Progenitor cell of endocrine pancreas (in vitro differentiated cells): ENCODE measurements at places on chromosomes 16 and 17.

DNA sequence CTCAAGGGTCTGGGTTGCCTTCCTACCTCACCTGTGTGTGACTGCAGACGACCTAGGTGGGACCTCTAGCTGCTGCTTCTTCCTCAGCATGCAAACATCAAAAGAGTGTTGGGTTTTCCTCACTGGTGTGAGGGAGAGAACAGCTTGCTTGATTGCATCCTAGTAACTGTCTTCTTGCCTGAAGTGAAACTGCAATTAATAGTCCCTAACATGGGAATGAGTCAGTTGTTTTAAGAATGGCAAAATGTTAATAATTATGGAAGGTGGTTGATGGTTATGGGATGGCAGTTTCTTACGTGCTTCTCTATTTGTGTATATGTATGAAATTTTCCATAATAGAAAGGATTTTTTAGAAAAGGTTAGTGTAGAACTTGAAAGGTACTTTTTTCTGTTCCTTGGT lies 5.9 kb downstream of the POLR2C start:
- no peak for DNase-seq

- no peak for DNase-seq
These were observed 216.1 kb downstream of the SLC39A11 start for GRCh38 chr17:72876413-72876812.

GRCh38 chr16:19542138-19542821 lies 13.2 kb upstream of the VPS35L start:
- no peak for DNase-seq

DNA sequence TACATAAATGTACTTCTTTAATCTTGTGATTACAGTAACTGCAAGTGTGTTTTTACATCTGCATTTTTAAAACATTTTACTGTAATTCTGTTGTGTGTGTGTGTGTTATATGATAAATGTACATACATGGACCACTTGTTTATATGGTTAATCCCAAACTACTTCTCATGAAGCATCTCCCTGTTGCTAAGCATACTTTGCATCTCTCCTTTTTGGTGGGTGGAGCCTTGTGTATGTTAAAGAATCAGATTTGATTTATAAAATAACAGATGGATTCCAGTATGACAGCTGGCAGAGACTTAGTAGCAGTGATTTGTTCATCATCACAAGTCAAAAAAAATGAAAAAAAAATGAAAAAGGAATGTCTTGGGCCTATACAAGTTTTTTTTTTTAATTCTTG lies 56.0 kb upstream of the RHBDL3 start:
- no peak for DNase-seq

DNA sequence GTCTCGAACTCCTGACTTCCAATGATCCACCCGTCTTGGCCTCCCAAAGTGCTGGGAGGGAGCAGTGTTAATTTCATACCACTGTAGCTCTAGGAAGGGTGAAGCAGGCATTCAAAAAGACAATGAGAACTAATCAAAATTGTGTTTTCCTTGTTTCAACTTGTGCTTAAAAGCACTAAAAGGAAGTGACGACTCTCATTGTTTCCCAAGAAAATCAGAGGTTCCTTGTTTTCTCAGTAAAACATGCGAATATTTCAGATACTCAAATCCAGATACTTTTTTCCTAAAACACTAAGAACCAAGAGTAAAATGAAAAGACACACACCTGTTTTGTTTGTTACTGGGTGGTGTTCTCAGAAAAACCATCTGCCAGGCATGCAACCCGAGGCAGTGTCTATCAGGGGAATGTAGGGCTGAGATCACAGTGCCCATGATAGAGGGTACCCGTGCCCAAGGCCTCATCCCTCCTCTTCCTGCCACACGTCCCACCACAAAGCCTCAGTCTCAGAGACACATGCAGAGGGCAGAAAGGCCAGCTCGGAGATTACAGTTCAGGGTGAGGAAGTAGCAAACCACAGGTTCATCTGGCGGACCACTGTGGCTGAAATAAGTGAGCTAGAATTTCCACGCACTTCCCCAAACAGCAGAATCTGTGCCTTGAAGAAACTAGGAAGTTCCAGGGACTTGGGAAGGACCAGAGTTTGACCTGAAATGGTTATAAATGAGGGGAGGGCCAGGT lies 33.7 kb downstream of the GINS3 start:
- DNase-seq: no peak

GRCh38 chr16:72271699-72272240 lies 99.8 kb upstream of the PMFBP1 start:
- no peak for DNase-seq

GRCh38 chr17:55174133-55174532 lies 90.6 kb upstream of the HLF start:
- DNase-seq: no peak
